ENCODE measurements at places on chromosomes 12 and 14.

- no peaks in the 10 kb centered on the region for H3K4me1 ChIP-seq
- H3K27ac ChIP-seq, result no peak overlapping the region
- no peaks in the 10 kb centered on the region for H3K27me3 ChIP-seq
- no peak overlapping the region for H3K4me3 ChIP-seq
- H3K36me3 ChIP-seq, result no peaks in the 10 kb centered on the region
These were observed 4.3 kb downstream of the OLR1 start for GRCh38 chr12:10167599-10167998.

- no peak overlapping the region for H3K27ac ChIP-seq
- no peak overlapping the region for H3K4me3 ChIP-seq
- no peaks in the 10 kb centered on the region for H3K27me3 ChIP-seq
- H3K4me1 ChIP-seq, result no peaks in the 10 kb centered on the region
- H3K36me3 ChIP-seq, result no peaks in the 10 kb centered on the region
- DNase-seq, result peak; percentile 70
These were observed 44.5 kb downstream of the SLC38A6 start for GRCh38 chr14:61025251-61026223.

- H3K36me3 ChIP-seq, result no peaks in the 10 kb centered on the region
- no peaks in the 10 kb centered on the region for H3K4me1 ChIP-seq
- no peaks in the 10 kb centered on the region for H3K27me3 ChIP-seq
- no peak for DNase-seq
- no peak overlapping the region for H3K27ac ChIP-seq
These were observed 248.1 kb downstream of the DPY19L2 start for GRCh38 chr12:63420206-63420644.

- H3K4me3 ChIP-seq, result no peak overlapping the region
- no peaks in the 10 kb centered on the region for H3K27me3 ChIP-seq
These were observed 235.5 kb upstream of the TBX3 start for GRCh38 chr12:114919479-114919878.
